ENCODE measurements at places on chromosomes 2 and 18. TPM values are rescaled to one million over a fixed set of nuclear protein-coding genes. Genes with fewer than 3 reads are reported as not detected.

PTH2R gene
- not detected for total RNA-seq

SERPINB10 gene
- total RNA-seq, result not detected

MEP1B gene
- total RNA-seq, result not detected

LOXHD1 gene
- total RNA-seq, result 0.38 TPM

- no peak for DNase-seq
These were observed 89.3 kb upstream of the NCKAP5 start for GRCh38 chr2:133657591-133657990.

DNA sequence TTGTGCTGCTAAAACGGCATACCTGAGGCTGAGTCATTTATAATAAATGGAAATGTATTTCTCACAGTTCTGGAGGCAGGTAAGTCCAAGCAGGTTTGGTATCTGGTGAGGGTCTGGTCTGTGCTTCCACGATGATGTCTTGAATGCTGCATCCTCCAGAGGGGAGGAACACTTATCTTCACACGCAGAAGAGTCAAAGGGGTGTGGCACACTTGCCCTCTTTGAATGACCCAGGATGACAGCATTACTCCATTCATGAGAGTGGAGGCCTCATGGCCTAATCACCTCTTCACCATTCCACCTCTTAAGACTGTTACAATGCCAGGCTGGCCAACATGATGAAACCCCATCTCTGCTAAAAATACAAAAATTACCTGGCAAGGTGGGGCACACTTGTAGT lies 61.0 kb downstream of the NCAPH start:
- no peak for DNase-seq

DNA sequence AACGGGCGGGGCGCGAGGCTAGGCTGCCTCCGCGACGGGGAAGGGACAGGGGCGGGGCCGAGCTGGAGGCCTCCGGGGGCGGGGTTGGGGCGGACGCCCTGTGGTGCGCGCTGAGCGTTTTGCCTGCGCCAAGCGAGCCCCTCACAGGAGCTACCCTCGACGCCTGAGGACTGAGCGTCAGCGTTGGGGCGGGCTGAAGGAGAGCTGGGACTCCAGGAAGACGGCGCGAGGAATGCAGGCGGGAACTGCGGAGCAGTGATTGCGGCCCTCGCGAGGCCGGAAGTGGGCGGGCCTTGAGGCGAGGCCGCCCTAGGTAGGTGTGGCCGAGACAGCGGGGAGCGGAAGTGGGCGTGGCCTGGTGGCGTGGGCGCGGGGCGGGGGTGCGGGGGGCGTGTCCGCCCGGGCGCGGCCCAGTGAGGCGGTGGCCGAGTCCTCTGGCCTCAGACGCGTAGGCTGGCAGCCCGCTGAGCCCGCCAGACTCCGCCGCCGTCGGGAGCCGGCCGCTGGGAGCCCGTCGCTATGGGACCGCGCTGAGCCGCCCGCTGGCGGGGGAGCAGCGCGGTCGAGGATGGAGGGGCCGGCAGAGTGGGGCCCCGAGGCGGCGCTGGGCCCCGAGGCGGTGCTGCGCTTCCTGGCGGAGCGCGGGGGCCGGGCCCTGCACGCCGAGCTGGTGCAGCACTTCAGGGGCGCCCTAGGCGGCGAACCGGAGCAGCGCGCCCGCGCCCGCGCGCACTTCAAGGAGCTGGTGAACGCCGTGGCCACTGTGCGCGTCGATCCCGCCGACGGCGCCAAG lies at the start of the genes SEPTIN10 and SOWAHC:
Gene SEPTIN10 (minus strand): TSS at position 45 of the 793 bp plus-strand sequence. CDS start 139 bp downstream, outside the sequence.
Gene SOWAHC (plus strand): TSS at position 443 of the 793 bp plus-strand sequence. CDS start 126 bp downstream, at position 569.
- DNase-seq, result peak; percentile 98

GRCh38 chr2:195535911-195536522 lies 121.0 kb upstream of the SLC39A10 start:
- peak; percentile 12 for DNase-seq

DNA sequence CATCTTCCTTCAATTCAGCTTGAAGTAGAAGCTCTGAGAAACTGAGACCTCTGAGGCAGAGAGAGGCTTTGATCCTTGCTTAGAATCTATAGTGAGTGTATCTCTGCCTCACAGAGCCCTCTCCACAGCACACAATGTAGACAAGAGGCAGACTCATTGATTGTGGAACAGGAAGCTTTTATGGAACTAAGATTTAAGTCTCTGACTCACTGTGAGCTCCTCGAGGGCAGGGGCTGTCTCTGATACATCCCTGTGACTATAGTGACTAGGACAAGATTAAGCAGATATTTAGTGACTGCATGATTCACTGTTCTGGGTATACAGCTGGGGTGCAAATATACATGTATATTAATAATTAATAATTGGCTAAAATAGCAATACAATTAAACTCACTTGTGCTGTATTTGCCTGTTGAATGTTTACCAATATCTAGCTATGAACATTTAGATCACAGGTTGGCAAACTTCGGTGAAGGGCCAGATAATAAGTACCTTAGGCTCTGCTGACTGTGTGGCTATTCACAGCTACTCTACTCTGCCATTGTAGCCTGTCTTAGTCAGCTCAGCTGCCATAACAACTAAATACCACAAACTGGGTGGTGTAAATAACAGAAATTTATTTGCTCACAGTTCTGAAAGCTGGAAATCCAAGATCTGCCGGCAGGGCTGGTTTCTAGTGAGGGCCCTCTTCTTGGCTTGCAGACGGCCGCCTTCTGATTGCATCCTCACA lies 54.4 kb downstream of the ARHGEF4 start:
- DNase-seq, result no peak

- DNase-seq, result no peak
These were observed 20.0 kb downstream of the TMEM247 start for GRCh38 chr2:46499392-46499785.

DNA sequence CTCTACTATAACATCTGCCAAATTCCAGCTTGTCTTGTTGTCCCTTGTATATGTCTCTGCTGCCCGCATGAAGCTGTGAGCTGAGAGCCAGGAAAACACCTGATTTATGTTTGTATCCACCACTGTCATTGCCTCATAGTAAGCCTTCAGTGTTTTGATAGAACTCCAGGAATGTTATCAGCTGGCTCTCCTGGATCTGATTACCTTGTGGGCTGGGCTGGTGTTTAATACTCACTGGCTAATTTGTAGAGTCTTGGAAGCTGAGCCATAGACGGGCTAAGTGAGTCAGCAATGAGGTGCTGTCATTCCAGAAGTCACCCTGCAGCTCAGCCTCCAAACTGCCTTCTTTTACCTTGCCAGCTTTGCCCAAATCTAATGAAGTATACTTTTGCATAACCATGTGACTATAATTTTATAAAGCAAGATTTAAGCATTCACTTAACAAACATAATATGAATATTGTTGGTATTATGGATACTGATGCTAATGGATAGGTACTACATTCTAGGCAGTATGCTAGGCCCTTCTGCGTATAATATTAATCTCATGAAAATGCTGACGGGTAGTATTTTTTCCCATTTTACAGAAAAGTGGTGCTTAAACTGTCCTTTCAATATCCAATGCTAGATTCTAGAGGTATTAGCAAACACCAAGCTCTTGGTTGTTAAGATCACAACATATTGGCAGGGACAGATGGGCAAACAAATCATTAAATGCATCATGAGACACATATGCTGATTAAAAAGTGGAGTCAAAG lies 62.7 kb upstream of the GATA6 start:
- DNase-seq, result no peak

GRCh38 chr2:25895610-25896009 lies 17.3 kb upstream of the ASXL2 start:
- DNase-seq, result no peak

DNA sequence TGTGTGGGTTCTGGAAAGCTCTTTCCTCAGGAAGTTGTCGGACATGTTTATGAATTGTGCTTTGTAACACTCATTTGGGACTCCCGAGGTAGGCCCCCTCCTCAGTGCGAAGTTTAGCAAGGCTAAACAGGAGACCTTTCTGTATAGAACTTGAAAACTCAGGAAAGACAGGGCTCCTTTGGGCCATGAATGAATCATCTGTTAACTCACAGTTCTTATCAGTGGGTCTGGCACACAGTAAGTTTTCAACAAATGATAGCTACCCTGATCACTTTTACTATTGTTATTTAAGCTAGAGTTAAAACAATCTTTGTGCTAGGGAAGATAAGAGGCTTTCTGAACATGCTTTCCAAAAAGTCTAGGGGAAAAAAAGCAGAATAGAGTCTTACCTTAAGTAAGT lies 430.5 kb upstream of the ETAA1 start:
- no peak for DNase-seq

DNA sequence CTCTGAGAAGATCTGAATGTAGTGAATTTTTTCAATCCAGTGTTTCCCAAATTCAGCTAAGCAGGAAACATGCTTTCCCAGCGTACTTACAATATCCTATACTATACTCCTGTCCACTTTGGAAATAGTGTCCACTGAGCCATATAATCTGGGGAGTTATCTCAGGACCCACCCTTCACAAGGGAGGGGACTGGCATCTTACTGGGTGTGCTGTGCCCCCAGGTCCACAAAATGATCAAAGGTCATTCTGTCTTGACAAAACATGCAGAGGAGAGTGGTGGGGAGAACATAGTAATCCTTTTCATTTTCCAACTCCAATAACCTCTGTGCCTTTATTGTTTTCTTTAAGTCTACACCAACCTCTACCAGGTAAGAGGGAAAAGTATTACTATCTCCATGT lies 79.8 kb upstream of the DAPL1 start:
- no peak for DNase-seq

GRCh38 chr2:150859162-150859561 lies 371.7 kb upstream of the RND3 start:
- DNase-seq, result no peak

All from thyroid gland (tissue), 4 donors.